ENCODE measurements at places on chromosomes 1 and 21.

GRCh38 chr1:201619513-201619912 is 80.6 kb downstream of the NAV1 start:
- no peak for DNase-seq

DNA sequence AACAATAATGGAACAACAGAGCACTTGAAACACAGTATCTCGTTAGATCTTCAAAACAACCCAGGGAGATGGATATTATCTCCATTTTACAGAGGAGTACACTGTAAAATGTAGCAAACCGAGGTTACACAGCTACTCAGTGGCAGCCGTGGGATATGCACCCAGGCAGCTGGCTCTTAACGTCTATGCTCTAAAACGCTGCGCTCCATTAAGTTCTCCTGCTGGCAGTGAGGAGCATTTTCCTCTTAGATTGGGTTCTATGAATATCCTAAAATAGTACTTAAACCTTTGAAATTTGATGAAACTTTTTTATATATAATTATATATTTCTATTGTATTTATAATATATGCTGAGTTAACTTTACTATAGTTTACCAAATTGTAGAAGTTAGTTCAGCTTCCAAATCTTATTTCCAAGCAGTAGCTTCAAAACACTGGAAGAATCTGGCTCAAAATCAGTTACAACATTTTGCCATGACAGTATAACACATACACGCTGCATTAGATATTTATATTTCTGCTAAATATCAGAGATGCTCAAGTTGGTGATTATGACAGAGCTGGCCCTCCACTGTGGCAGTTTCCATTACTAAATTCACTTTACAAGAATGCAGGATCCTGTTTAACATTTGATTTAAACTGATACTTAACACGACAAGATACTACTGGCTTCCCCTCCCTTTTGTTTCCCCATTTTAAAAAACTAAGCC is 49.5 kb downstream of the TGFBR3 start:
- DNase-seq: no peak

- no peak for DNase-seq
Observed at GRCh38 chr1:180311011-180311730, 81.1 kb downstream of the LHX4 start.

DNA sequence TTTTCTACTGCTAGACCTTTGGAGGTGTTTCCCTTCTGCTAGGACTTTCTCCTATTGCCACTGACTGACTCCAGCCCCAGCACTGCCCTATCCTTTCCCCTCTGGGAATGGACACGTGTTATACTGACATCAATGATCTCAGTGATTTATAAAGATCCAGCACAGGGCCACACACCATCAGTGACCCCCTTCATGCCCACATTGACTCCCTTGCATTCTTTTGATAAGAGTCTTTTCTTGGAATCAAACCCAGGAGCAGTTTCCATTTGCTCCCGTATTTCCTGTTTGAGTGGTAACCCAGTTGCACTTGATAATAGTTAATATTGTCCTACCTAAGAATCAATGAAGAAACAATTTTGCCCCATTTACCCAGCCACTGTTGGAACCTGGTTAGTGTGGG is 501.0 kb upstream of the USP24 start:
- no peak for DNase-seq

DNA sequence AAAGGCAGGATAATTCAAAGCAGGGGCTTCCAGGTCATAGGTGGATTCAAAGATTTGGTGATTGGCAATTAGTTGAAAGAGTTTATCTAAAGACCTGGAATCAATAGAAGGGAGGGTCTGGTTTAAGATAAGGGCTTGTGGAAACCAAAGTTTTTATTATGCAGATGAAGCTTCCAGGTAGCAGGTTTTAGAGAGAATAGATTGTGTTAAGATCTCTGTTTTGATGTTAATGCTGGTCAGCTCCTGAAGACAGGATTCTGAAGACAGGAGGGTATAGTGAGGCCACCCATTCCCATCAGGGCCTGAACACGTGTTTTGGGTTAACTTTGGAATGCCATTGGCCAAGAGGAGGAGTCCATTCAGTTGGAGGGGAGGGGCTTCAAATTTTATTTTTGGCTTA is 6.1 kb upstream of the PTBP2 start:
- no peak for DNase-seq

DNA sequence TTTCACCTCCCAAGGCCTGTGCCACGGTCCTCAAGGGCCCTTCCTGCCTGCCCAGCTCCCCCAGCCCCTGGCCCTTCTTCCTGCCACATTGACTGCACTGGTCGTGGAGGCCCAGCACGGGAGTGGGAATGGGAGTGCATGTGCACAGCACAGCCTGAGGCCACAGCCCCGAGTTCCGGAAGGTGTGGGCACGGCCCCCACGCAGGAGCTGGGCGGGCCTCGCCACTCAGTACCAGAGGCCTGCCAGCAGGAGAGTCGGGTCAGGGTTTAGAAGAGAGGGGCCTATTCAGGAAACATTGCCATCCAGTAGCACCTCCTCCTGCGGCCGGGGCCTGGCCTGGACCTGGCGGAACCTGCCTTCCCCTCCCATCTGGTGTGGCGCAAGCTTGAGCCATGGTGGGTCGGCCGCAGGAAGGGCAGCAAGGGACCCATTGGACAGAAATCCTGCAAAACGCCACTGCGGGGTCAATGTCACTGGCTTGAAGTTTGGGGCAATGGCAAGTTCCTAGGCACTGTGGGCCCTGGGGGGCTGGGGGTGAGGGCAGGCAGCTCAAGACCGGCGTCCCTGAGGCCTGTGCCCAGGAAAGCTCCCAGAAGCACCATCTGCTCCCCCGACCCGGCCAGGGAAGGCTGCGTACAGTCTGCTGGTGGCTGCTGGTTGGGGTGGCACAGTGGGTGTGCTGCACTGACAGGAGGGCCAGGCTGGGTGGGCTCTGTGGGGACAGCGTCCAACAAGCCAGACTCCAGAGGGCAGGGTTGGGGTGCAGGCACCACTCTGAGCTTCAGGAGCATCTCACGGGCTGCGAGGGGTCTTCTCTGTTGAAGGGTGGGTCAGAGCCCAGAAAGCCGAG is 1.8 kb upstream of the TMEM52 start:
- DNase-seq: no peak
